ENCODE measurements at places on chromosomes 5 and 9.

- peak; percentile 75 for DNase-seq
Measured at GRCh38 chr5:149035372-149035790, 27.5 kb downstream of the SH3TC2 start.

DNA sequence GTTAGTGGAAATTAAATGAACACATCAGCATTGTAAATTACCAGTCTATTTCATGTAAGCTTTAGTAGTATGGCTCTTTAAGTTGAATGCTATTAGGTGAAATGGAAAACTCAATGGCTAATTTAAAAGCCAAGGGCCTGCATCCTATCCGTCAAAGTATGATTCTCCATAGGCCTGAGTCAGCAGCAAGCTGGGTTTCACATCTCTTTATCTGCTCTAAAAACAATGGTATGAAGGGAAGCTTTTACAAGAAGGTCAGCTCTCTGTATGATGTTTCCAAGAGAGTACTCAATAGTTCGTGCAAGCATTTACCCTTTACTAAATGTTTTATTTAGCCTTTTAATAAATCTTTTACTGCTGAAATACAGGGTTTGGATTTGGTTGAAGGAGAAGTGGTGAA lies 62.8 kb downstream of the MAP1B start:
- no peak for DNase-seq

DNA sequence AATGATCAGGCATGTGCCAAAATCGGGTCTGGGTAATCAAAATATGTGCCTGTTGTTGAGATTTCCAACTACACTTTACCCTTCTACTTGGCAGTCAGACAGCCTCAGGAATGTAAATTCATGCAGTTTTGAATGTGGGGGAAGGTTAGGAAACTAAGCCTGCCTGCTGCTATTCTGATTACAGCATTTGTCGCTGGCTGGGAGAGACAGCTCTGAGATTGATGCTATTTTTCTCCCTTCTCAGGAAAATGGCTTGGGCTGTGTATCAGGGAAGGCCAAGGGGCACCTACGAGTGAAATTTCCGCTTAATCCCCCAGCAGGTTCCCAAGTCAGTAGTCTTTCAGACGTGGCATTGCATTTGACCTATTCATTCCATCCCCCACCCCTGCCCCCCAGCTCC lies 3.6 kb upstream of the RGS7BP start:
- DNase-seq: no peak

GRCh38 chr5:172442592-172442991 lies 11.7 kb downstream of the SH3PXD2B start:
- DNase-seq: no peak

DNA sequence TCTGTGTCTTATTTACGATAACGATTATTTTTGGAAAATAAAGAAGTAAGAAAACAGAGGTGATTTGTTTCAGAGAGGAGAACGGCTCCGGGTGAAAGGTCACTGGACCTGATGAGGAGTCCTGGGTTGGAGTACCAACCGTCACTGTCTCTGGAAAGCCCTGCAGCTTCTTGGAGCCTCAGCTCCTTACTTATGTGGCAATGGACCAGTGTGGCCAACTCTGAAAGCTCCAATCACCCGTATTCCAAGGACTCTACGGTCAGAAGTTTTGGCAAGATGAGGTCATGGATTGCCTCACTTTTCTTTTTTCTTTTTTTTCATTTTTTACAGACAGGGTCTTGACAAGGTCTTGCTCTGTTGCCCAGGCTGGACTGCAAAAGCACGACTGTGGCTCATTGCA lies 84.8 kb downstream of the KLF4 start:
- DNase-seq: no peak

DNA sequence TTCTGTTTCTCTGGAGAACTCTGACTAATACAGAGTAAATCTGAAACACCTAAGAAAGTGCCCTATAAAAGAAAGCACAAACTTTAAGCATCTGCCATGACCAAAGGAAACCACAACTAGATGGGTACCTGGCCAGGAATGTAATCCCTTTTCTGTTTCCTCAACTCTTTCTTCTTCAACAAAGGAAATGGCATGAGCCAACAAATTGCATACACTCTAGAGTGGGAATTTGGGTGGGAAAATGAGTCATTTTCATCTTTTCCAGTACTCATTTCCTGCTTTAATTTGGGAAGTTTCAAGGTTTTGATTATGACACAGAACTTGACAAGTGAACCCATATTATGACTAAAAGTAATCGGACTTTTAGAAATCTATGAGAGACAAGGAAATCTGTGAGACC lies 349.2 kb upstream of the RORB start:
- DNase-seq: no peak

Data from activated T-cell treated with anti-CD3 and anti-CD28 coated beads, Interleukin-2, amount 50 U/mL, for 72 hours (primary cell).